Stimulated activated CD4-positive, alpha-beta T cell treated with anti-CD3 and anti-CD28 coated beads, Interleukin-1b, Interleukin-23, amount 100 ng/mL, for 48 hours (primary cell): ENCODE measurements at places on chromosomes 6 and 20.

DNA sequence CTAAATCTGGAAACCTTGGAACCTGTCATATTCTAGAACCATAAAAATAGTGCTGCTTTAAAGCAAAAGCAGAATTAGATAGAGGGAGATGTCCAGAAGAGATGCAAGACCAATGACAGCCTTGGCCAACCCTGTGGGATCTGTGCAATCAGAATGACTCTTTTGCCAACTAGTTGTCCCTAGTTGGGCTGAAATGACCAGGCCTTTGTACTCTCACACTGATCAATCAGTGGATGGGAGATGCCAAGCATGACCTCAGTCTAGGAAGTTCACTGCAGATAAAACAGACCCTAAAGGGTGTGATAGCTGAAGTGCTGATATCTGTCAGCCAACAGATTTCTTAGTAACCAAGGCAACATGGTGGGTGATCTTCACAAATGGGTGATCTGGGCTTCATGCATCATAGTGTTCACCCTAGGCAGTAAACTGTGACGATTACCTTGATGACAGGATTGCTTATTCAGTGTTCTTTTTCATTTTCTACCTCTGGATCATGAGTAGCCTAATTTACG is 52.1 kb downstream of the BCKDHB start:
- DNase-seq, result no peak

GRCh38 chr6:72580281-72580940 is 41.5 kb upstream of the KCNQ5 start:
- no peak for DNase-seq

DNA sequence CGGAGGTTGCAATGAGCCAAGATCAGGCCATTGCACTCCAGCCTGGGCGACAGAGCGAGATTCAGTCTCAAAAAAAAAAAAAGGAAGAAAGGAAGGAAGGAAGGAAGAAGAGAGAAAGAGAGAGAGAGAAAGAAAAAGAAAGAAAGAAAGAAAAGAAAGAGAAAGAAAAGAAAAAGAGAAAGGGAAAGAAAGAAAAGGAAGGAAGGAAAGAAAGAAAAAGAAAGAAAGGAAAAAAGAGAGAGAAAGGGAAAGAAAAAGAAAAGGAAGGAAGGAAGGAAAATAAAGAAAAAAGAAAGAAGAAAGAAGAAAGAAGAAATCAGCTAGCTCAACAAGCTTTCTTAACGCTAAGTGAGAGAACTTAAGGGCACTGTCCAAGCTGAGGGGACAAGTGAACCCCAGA is 7.6 kb upstream of the MATN4 start:
- no peak for DNase-seq

DNA sequence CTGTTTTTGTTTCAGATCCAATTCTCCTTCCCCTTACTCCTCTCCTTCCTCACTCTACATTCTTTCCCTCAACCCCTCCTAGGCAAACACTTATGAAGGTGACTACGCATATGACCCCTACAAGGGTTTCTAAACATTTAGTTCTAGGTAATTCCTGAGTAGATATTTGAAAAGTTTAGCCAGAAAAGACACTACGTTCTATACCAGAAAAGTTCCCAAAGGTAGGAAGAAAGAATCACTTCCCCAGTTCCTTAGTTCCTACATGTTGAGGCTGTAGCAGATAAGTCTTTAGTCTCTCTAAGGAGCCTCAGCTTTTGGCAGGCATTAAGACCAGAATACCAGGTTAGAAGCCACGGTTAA is 11.6 kb downstream of the POU3F2 start:
- DNase-seq, result no peak

- no peak for DNase-seq
These were observed 2.8 kb downstream of the KCNQ5 start for GRCh38 chr6:72624557-72625160.

GRCh38 chr6:133844709-133845108 is 44.2 kb upstream of the TCF21 start:
- no peak for DNase-seq

DNA sequence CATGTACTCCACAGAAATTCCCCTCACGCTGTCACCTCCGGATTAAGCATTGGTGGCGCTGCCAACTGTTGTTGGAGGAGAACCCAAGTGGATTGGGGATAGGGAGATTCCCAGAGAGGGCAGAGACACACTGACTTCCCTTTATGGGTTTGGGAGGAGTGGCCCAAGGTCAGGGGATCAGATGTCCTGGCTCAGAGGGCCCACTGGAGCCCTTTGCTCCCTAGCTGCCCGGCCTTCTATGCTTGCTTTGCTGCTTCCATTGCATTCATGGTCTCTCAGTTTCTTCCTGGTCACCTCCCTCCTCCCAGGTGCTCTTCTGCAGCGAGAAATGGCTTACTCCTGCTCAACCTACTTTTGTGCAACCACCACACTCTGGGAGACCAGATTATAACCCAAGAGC is 14.3 kb downstream of the CUL9 start:
- no peak for DNase-seq

GRCh38 chr20:10719740-10720385 is 46.1 kb upstream of the JAG1 start:
- no peak for DNase-seq
